Activated CD4-positive, alpha-beta T cell treated with anti-CD3 and anti-CD28 coated beads, Interleukin-2, amount 10 ng/mL, durations not matched to agents 7 days and 5 days (primary cell): ENCODE measurements at places on chromosomes 2 and 18.
A peak's percentile ranks its signal among the peaks of the same experiment; 100 is the strongest.

DNA sequence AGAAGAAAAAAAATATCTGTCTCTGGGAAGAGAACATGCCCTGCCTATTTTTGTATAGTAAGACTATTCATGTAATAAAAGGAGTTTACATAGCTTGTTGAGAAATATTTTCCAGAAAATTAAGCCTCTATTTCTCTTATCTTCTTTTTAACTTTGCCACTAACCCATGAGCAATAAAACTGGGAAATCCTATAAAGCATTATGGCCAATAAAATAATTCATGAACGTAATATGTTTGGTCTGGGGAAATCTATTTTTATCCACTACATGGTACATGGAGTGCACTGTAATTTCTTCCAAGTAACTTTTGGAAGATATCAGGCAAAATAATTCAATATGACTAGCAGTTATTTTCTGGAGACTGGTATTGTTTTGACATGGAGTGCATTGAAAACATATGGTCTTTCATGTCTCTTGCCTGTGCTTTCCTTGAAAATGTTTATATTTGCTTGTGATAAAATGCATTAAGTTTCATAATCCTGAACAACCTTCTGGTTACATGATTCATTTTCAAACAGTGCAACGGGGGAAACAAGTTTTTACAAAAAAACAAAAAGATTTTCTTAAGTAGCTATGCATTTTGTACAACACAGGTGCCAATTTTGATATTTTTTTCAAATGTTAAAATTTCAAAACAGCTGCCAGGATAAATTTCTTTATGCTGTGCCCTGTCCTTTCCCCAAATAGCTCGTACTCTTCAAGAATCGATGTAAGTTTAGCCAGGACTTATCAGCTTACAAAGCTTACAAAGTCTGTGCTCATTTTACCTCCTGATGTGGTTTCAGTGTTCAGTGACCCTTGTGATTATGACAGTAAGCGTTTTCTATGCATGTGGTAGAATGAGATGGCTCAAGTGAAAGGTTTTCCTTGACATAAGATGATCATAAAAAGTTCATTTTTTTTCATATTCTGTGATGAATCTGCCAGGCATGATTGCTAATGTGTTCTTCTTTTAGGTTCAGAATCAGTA, 194.5 kb downstream of the UBE2E3 start:
- peaks cover 32% of the 10 kb centered on the region for H3K36me3 ChIP-seq
- no peak overlapping the region for H3K27ac ChIP-seq
- H3K27me3 ChIP-seq = no peaks in the 10 kb centered on the region
- DNase-seq = no peak
- H3K4me3 ChIP-seq = no peak overlapping the region

- no peaks in the 10 kb centered on the region for H3K27me3 ChIP-seq
- no peak overlapping the region for H3K27ac ChIP-seq
- peaks cover 46% of the 10 kb centered on the region for H3K36me3 ChIP-seq
- no peak for DNase-seq
Observed at GRCh38 chr2:200445284-200445683, 64.6 kb downstream of the KCTD18 start.

GRCh38 chr2:137339051-137339450, 573.7 kb downstream of the THSD7B start:
- no peaks in the 10 kb centered on the region for H3K4me1 ChIP-seq
- DNase-seq = no peak
- H3K4me3 ChIP-seq = no peak overlapping the region
- no peaks in the 10 kb centered on the region for H3K27me3 ChIP-seq
- no peak overlapping the region for H3K27ac ChIP-seq

- H3K4me1 ChIP-seq = peaks cover 21% of the 10 kb centered on the region
- no peak overlapping the region for H3K4me3 ChIP-seq
Observed at GRCh38 chr18:45777393-45777792, 48.1 kb upstream of the SIGLEC15 start.

GRCh38 chr2:30225131-30225762, 6.1 kb upstream of the LBH start:
- peaks cover 6% of the 10 kb centered on the region for H3K27me3 ChIP-seq
- DNase-seq = peak; percentile 66
- peaks cover 5% of the 10 kb centered on the region for H3K36me3 ChIP-seq
- H3K4me1 ChIP-seq = peaks cover 67% of the 10 kb centered on the region
- H3K27ac ChIP-seq = peak overlapping the region; percentile 100

DNA sequence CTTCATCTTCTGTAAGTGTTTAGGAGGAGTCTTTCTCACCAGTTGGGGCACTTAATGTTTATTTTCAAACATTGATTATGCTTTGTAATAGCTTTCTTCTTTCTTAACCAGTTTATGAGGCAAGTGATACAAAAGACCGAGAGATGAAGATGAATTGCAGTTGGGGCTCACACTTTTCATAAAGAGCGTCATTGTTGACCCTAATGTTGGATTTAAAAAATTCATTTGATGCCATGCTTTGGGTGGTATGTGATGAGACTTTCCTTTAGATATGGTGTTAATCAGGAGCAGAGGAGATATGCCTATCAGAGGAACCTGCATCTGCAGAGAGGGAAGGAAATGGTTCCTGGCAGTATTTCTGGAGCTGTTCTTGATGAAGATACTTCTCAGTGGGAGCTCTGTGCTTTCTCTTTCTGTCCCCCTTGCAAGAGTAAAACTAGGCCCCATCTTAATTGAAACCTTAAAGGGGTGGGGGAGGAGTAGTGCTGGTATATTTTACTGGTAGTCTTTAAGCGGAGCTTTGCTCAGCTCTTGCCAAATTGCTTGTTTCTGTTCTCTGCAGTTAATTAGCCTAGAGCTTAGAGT, 2.3 kb downstream of the EML4 start:
- H3K36me3 ChIP-seq = peaks cover 14% of the 10 kb centered on the region
- no peaks in the 10 kb centered on the region for H3K27me3 ChIP-seq
- H3K4me1 ChIP-seq = peaks cover 35% of the 10 kb centered on the region

DNA sequence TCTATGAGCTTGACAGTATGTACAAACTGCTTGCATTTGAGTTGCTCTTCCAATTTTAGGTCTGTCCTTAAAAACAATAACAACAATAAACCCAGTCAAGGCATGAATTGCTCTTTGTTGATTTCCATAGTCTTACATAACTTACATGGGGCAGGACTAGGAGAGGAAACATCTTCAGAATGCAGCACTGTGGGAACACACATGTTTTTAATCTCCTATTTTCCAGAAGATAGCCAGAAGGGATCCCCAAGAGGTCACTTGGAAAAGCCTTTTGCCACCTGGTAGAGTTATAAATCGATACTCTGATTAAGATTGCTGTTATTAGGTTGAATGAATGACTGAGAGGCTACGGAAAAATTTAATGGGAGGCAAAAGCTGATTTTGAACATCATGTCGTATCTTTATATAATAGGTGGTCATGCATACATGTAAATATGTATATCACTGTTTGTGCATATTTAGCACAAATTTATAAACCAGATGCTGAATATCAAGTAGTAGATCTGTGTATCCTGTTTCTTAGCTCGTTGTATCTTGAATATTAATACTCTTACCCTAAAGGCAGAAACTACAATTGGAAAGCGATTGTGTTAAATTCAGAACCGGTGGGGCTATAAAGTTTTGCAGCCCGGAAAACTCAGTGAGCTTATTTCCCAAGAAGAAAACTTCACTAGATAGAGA, 479.4 kb upstream of the TCF4 start:
- H3K36me3 ChIP-seq = no peaks in the 10 kb centered on the region
- H3K4me3 ChIP-seq = no peak overlapping the region
- H3K27me3 ChIP-seq = no peaks in the 10 kb centered on the region

GRCh38 chr2:120029672-120030640, 17.1 kb downstream of the EPB41L5 start:
- H3K36me3 ChIP-seq = no peaks in the 10 kb centered on the region
- H3K4me3 ChIP-seq = no peak overlapping the region
- no peaks in the 10 kb centered on the region for H3K4me1 ChIP-seq
- no peaks in the 10 kb centered on the region for H3K27me3 ChIP-seq
- DNase-seq = no peak
- no peak overlapping the region for H3K27ac ChIP-seq

DNA sequence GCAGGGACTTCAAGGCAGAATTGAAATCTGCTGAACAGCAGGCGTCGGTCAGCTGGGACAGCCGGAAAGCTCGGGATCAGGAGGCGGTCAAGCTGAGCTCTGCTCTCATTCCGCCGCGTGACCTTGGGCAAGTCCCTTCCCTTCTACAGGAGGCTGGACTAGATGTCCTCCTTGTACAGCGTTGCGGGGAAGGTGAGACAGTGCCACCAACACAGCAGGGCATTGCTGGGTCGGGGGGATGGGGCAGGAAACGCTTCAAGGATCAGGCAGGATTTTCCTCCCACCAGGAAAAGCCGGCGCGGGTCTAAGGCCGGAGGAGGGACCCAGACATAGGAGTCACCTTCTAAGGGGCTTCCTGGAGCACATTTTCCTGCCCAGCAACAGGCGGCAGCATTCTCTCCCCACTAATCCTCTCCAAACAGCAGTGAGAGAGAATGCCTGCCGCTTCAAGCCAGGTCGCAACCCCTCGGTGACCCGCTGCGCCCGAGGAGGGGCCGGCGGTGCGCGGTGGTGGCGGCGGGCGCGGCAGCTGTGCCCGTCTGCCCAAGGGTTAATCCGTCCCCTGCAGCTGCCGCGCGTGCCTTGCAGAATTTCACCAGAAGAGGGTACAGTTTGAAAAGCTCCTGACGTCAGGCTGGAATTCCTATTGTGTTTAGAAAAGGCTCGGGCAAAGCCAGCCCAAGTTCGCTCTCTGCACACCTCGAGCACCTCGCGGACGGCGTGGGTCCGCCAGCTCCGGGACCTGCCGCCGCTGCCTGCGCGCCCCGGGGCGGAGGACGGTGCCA, at the start of gene KCNF1:
TSS of gene KCNF1 (plus strand) at position 644 of the 785 bp plus-strand sequence. CDS start 493 bp downstream, outside the sequence.
- DNase-seq = no peak
- H3K4me3 ChIP-seq = no peak within 1 kb of the TSS
- no peak within 1 kb of the TSS for H3K27ac ChIP-seq
- H3K4me1 ChIP-seq = peaks cover 2% of the 10 kb centered on the region

- no peak overlapping the region for H3K27ac ChIP-seq
- H3K4me3 ChIP-seq = no peak overlapping the region
- H3K27me3 ChIP-seq = peaks cover 32% of the 10 kb centered on the region
- no peak for DNase-seq
Observed at GRCh38 chr2:12010059-12010458, 263.6 kb downstream of the LPIN1 start.

DNA sequence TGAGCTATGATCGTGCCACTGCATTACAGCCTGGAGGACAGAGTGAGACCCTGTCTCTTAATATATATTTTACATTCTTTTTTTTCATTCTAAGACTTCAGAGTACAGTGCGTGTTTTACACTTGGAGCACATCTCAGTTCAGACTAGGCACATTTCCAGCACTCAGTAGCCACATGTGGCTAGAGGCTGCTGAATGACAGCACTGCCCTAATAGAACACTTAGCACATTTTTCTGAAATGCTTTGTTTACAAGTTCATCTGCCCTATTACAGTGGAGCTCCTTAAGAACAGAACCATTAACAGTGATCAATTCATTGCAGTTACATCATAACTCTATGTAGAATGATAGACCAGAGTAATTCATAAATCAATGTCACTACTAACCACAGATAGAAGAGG, 138.1 kb downstream of the SUCLG1 start:
- no peak overlapping the region for H3K4me3 ChIP-seq
- peaks cover 14% of the 10 kb centered on the region for H3K27me3 ChIP-seq
- H3K27ac ChIP-seq = no peak overlapping the region
- H3K36me3 ChIP-seq = no peaks in the 10 kb centered on the region

DNA sequence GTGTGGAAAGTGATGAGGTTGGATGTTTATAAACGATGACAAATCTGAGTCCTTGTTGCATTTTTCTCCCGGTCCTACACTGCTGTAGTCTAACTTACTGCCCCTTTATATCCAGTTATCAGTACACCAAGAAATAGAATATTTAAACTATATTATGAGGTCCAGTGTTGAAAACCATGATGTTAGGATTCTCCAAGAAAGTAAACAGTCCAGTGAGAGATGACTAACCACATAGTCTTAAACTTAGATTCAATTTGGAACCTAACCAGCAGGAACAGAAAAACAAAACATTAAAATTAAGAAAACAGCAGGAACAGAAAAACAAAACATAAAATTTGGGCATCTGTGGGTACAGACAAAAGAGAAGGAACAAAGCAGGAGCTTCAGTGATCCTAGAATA, 143.2 kb downstream of the TPGS2 start:
- peaks cover 18% of the 10 kb centered on the region for H3K27me3 ChIP-seq
- H3K36me3 ChIP-seq = no peaks in the 10 kb centered on the region
- H3K27ac ChIP-seq = no peak overlapping the region
- no peak overlapping the region for H3K4me3 ChIP-seq
- DNase-seq = no peak

DNA sequence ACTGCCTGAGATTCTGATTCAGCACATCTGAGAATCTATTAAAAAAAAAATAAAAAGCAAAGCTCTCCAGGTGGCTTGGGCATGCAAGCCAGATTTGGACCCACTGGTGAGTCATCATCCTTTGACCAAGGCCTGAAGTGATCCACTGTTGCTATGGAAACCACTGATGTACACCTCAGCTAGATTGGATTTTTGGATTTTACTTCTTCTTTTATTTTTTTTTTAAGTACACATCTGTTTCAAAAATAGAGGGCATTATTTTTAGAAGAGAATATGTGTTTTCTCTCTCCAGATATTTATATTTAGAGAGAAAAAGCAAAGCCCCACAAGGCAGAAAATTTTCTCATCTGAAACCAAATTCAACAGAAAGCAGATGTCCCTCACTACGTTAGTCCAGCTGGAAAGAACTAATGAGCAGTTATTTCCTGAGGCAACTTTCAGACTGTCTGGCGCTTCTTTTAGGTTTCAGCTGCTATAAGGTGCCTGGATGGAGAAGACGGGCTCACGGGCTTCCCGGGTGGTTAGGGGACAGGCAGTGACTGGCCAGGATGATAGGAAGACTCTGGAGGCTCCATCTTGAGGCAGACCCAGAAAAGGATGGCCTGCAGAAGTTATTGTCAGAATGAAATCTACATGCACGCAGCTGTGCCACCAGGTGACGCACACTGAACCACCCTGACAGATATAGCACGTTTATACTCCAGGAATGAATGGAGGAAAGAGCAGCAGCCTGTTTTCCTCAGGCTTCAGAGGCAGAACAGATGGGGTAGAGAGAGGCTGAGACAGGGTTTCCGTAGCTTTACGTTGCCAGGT, 50.5 kb downstream of the MRPL35 start:
- no peaks in the 10 kb centered on the region for H3K4me1 ChIP-seq
- H3K27ac ChIP-seq = no peak overlapping the region
- peaks cover 10% of the 10 kb centered on the region for H3K27me3 ChIP-seq
- no peaks in the 10 kb centered on the region for H3K36me3 ChIP-seq

DNA sequence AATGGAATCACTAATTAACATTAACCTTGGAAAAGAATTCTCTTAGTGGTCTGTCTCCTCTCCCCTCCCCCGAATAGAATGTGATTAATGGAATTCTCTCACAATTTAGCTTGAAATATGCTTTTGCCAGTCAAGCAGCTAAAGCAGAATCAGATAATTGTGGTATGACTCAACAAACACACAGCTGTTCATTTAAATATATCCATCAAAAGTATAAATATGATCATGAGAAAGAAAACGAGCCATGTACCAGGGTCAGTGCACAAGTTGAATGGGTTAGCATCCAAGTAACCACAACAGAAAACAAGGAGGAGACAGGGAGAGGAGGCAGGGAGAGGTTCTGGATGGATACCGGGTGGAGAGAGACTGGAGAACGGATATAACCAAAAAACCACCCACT, 66.9 kb downstream of the ACVR1 start:
- H3K4me3 ChIP-seq = no peak overlapping the region
- DNase-seq = no peak
- H3K36me3 ChIP-seq = peaks cover 48% of the 10 kb centered on the region
- H3K27ac ChIP-seq = no peak overlapping the region
- H3K27me3 ChIP-seq = no peaks in the 10 kb centered on the region
